ENCODE measurements at places on chromosomes 7 and 10.
A peak's percentile ranks its signal among the peaks of the same experiment; 100 is the strongest.

- peak; percentile 62 for DNase-seq
Observed at GRCh38 chr10:78476156-78476555, 442.5 kb downstream of the RPS24 start.

DNA sequence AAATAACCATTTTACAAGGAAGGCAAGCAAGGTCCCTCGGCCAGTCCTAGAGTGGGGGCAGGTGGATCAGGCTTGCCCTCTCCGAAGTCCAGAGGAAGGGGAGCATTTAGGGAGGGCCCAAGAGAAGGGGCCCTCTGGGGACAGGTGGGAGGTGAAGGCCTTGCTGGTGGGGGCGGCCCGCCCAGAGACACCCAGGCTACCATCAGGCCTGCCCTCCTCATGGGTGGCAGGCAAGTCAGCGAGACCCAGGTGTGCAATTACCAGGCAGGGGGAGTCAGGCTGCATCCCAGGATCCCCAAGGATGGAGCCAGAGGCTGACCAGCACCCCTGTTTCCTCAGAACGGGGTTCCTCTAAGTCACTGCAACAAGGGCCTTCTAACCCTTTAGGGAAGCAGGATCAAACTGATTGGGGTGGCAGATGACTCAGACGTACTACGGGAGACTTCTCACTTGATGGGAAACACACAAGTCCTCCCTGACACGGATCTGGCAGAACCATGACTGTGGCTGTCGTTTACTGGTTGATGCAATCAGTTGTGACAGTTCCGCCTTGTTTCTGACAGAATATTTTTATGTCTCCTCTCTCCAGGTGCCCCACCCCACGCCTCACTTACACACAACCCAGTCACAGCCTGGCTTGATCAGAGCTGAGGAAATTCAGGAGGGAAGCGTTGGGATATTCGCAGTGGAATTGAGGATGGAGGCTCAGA is 8.2 kb downstream of the LOXL4 start:
- DNase-seq = no peak

DNA sequence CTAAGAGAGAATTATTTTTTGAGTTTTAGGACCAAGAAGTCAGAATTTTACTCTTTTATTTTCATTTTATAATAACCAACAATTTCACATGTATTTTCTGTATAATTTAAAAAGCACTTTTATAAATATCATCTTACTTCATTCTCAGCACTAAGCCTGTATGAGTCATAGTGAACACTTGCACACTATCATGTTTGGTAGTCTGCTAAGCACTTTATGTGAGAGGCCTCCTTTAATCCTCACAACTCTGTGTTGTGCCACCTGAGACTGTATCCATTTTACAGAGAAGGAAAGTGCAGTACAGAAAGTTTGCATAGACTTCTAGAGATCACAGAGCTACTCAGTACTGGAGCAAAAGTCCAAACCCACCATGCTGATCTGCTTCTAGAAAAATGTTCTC is 939.6 kb downstream of the NRG3 start:
- no peak for DNase-seq

- DNase-seq = no peak
Observed at GRCh38 chr7:120733143-120733542, 124.8 kb downstream of the TSPAN12 start.

DNA sequence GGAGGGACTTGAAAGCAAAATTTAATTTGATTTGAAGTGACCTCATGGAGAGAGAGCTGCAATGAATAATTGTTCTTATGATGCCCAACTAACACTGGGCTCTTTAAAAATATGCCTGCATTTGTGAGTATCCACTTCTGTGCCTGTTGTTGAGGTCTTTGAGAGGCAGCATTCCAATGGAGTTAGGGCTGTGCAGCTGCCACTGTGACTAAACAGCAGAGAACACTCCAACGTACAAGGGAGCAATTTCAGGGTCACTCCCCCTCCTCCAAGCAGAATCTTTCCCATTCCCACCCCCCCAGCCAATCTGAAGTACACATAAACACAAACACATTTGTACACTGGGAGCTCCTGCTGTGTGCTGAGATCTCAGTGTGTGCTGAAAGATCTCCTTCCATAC is 28.0 kb upstream of the GSAP start:
- DNase-seq = peak; percentile 43

DNA sequence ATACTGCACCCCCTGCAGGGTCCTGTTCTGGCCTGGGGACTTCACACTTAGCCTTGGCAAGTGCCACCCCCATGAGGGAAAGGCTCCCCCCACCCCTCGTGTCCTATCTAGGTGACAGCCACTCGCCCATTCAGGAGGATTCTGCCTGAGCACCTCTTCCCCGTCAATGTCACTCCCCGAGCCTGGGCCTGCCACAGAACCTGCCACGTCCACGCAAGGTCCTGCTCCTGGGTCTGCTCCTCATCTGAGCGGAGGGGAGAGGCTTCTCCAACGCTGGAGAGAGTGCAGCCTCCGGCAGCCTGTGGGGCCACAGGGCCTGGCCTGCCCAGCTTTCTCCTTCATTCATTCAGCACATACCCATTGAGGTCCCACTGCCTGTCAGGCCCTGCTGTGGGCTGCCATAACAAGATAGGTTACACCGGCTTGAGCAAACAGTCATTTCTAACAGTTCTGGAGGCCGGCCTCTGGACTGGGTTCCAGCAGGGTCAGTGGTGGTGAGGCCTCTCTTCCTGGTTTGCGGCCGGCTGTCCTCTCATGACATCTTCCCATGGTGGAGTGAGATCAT is 92.0 kb upstream of the RET start:
- no peak for DNase-seq

GRCh38 chr7:32952876-32953275 is 4.4 kb upstream of the FKBP9 start:
- no peak for DNase-seq

DNA sequence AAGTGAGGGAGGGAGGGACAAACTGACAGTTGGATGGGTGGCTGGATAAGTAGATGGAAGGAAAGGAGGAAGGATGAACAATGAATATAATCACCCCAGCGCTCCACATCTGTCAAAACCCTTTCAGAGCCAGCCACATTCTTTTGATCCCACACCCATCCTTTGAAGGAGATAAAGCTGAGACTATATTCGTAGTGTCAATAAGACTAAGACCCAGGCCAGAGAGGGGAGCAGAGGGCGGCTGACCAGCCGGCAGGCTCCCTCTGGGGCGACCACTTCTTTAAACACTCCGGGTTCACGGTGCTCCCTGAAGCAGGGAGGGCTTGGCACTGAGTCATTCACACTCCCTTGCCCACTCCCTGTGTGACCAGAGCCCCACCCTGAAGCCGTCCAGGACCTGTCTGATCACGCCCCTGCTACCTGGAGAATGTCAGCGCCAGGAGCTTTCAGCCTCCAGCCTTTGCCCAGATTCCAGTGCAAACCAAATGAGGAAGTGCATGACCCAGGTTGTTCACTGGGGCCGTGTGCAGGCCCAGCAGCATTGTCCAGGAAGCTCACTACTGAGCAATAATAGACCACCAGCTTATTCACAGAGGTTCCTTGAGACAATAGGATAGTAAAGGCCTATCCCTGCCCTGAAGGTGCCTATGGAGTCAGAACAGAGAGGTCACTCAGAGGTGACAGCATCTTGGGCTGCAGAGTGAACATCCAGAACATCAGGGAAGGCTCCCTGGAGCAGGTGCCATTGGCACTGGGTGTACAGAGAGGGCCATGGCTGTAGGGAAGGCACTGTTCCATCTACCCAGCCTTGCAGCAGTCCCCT is 34.4 kb downstream of the UNC5B start:
- DNase-seq = no peak

DNA sequence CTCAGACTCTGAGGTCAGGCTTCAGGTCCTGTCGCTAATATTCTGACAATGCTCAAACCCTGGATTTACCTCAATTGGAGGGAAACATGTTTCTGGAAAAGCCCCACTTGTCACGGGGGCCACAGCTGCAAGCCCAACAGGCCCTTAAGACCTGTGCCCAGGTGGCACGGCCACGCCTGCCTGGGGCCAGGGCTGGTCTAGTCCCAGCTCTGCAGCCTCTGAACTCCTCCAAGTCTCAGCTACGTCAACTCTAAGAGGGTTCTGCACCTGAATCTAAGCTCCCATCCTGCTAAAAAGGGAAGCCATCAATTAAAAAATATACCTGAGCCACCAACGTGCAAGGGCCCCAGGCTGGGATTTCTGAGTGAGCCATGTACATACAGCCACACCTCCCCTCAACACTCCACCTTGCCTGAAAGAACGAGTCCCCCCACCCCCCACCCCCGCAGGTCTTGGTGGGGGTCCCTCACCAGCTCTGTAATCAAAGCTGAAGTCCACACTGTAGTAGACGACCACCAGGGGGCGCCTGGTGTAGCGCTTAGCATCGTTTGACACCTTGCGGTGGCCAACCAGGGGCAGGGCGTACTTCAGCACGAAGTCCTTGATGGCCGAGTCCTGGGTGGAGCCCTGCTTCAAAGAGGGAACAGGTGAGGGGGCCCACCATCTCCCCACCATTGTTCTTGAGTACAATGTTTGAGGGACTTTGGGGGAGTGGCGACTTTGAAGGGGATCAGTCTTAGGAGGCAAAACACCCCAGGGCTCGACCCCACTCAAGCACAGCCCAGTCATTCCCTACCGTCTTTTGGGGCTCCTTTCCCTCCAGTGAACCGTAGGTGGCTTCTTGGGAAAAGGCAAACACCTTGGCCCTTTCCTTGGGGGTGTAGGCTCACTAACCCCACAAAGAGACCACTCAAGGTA is 22.6 kb downstream of the PDIA4 start:
- DNase-seq = peak; percentile 78

- DNase-seq = no peak
Observed at GRCh38 chr7:1457059-1457948, 2.0 kb downstream of the MICALL2 start.

- DNase-seq = peak; percentile 8
Observed at GRCh38 chr7:79806161-79806734, 328.4 kb upstream of the GNAI1 start.

GRCh38 chr10:14873090-14873760 is 5.4 kb upstream of the SUV39H2 start:
- DNase-seq = no peak

GRCh38 chr7:73844848-73845460 is 2.6 kb upstream of the METTL27 start:
- DNase-seq = no peak

DNA sequence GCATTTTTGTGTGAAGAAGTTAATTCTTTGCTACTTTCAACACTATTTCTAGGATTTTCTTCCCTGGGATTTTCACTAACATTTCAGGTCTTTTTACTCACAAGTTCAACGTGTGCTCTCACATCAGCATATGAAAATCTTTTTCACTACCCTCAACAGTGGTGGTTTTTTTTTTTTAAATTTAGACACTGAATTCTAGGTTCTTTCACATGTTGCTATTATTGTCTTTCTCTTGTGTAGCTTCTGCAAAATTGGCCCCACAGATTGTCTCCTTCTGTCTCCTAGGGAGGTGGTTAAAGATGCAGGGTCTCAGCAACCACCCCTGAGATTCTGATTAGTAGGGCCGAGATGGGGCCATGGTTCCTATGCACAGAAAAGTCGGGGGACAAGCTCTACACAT is 165.0 kb upstream of the GPR26 start:
- DNase-seq = no peak

DNA sequence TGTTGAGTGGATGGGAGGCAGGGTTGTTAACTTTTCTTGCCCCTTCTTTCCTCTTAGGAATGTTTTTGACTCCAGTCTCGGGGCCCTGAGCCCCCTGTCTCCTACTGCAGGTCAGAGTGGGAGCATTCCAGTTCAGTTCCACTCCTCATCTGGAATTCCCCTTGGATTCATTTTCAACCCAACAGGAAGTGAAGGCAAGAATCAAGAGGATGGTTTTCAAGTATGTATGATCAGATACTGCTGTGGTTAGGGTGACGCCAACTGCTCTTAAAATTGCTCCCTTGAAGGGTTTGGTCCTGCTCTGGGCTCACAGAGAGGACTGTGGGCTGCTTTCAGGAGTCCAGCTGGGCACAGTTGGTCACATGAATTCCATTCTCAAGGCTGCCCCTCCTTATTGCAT is 22.0 kb downstream of the VWA2 start:
- no peak for DNase-seq

- peak; percentile 33 for DNase-seq
Observed at GRCh38 chr10:127932521-127933270, 25.8 kb downstream of the PTPRE start.

GRCh38 chr10:6602700-6603084 is 22.6 kb upstream of the PRKCQ start:
- peak; percentile 54 for DNase-seq

DNA sequence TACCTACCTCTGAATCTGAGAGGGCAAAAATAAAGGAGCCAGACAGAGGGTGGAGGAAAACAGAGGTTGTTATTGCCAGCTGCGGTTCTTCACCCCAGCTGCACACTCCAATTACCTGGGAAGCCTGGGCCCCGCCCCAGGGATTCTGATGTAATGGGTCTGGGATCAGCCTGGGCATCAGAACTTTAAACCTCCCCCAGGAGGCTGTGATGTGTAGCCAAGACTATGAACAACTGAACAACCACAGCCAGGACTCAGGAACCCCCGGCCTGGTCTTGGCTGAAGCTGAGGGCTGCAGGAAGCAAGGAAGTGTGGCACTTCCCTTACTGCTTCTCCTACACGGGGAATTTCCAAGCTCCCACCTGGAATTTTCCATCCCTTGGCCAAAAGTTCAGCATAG is 89.3 kb downstream of the HIP1 start:
- no peak for DNase-seq

DNA sequence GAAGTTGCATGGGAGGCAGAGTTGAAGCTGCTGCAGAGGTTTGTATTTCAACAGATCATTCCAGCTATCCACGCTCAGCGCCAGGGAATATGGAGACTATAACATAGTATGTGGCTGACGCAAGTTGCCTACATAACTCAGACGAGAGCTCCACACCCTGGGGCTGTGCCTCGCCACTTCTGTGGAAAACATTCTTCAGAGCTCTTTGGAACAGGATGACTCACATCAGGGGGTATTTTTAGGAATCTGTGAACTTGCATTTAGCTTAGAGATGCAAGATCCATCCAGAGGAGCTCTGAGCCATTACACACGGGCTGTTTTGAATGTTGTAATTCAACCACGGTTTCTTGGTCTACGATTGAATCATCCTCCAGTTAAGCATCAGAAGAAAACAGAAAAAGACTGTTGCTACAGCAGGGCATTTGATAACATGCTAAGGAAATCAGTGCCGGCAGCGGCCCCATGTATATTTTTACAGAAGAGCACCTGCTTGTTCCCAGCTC is 481.5 kb upstream of the AKR1E2 start:
- peak; percentile 40 for DNase-seq

- DNase-seq = no peak
Observed at GRCh38 chr7:115252461-115252860, 330.6 kb downstream of the MDFIC start.

DNA sequence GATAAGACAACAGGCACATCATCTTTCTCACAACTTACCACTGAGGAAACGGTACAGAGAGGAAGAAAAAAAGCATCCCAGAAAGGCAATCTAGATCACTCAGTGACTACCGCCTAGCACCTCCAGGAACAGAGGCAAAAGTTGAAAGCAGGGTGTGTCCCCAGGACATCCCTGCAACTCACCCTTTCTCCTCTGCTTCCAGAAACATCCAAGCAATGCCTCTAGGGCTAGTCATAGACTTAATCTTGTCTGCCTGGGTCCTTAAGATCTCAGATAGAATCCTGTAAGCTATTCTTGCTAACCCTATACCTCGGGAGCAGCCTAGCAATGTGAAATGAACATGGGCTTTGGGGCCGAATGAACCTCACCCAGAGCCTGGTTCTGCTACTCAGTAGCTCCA is 18.8 kb upstream of the PDCD4 start:
- no peak for DNase-seq

GRCh38 chr10:21520949-21521348 is 4.5 kb downstream of the SKIDA1 start:
- no peak for DNase-seq

Data from Ammon's horn (tissue), 1 donor.